ENCODE measurements at places on chromosomes 4 and X.

DNA sequence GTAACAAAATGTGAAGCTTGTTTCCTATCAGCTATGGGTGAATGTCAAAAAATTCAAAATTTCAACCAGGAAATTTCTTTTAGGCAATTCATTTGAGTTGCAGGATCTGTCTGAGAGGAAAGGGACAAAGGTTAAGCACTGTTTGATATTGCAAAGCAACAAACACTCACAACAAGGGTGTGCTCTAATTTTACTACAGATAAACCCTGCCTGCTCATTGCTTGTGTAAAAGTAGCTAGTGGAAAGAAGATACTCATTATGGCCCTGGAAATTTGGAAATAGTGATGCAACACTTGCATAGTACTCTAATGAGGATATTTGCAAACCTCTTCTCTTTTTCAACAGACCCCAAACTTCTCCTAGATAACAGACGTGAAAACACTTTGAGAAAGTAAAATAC is 27.1 kb downstream of the FAM47E start:
- no peak for DNase-seq

GRCh38 chr4:87530868-87531267 is 1.7 kb upstream of the SPARCL1 start:
- DNase-seq: no peak

- DNase-seq: no peak
Observed at GRCh38 chr4:145530662-145531061, 49.0 kb downstream of the SMAD1 start.

- no peak for DNase-seq
Observed at GRCh38 chr4:94653984-94654609, 103.7 kb upstream of the BMPR1B start.

- no peak for DNase-seq
Observed at GRCh38 chr4:896216-896615, 35.9 kb downstream of the GAK start.

- DNase-seq: no peak
Observed at GRCh38 chrX:12894074-12895030, 12.1 kb upstream of the TLR8 start.

DNA sequence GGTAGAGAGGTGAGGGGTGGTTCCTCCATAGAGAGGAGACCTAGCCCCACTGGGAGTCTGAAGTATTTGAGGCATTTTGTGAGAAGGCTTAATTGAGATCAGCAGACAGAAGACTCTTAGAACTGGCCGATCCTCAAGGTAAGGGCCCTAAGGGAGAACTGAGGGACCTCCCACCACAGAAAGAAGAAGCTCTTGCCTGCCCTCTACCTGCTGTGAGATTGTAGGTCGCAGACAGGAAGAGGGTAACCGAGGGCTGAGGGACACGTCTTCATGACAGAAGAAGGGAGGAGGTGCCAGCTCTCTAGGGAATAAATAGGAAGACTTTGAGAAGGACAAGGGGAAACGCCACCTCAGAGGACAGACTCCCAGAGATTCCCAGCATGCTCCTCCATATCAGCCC is 24.1 kb upstream of the MAGEC1 start:
- DNase-seq: no peak

- DNase-seq: peak; percentile 1
Observed at GRCh38 chr4:131764730-131765129, 1384.4 kb upstream of the PCDH10 start.

- DNase-seq: no peak
Observed at GRCh38 chr4:40231316-40231863, 34.6 kb downstream of the RHOH start.

DNA sequence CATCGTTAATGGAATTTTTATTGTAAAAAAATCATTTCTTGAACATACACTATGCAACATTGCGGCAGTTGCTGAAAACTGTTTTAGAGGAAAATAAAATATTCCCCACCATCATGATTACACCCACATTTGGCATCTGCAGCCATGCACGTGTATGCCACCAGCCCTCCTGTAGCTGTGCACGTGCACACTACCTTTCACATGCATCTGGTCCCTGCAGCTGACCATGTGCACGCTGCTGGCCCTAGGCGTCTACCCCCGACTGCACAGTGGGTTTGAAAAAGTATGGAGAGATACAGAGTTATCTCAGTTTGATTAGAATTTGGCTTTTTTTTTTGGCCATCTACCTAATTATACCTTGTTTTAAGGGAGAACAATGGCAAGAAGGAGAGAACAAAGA is 569.8 kb upstream of the IGFBP7 start:
- DNase-seq: no peak

DNA sequence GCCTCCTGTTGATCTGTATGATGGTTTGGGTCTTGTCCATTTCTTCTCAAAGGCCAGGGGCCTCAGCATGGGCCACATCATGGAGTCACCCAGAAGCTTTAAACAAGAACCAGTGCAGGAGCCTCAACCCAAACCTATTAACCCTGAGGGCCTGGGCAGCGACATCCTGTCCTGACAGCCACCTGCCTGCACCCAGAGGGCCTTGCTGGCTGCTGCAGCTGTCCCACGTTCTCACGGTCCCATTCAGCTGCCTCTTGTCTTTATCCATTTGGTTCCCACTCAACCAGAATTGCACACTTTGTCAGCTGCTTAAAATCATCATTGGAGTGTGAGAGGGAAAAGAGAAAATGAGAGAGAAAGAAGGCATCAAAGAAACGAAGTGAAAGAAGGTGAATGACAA is 21.6 kb downstream of the C4orf50 start:
- no peak for DNase-seq

DNA sequence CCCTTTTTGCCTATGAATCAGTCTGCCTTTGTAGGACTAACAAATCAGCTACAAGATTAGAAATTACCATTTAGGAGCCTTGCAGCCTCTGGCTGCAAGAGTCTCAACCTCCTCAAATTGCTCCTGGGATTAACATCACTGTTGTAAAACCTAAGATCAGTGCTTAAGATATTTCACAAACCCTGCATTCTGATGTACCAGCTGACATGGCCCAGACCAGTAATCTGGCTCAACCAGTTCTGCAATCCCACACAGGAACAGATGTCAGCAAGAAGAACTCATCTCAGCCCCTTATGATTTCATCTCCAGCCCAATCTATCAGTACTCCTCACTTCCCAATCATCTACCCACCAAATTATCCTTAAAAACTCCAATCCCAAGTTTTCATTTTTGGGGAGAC is 32.5 kb upstream of the AADAT start:
- DNase-seq: no peak

DNA sequence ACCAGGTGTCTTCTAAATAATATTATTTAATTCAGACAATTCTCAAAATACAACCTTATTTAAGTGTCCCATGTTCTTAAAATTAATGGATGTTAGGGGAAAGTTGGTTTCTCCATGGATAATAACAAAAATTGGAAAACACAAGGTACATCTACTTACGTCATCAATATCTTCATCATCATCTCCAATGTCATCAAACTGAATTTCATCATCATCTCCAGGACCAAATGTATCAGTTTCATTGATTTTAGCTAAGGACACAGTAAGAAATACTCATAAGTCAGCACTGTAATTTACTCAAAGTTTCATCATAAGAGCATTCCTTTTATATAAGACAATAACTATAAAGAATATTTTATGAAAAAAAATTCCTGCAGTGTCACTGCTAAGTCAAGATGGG is 11.3 kb downstream of the EIF1AX start:
- DNase-seq: no peak

- DNase-seq: no peak
Observed at GRCh38 chr4:154030746-154031145, 241.9 kb upstream of the SFRP2 start.

- no peak for DNase-seq
Observed at GRCh38 chr4:37441231-37442061, 196.9 kb downstream of the NWD2 start.

DNA sequence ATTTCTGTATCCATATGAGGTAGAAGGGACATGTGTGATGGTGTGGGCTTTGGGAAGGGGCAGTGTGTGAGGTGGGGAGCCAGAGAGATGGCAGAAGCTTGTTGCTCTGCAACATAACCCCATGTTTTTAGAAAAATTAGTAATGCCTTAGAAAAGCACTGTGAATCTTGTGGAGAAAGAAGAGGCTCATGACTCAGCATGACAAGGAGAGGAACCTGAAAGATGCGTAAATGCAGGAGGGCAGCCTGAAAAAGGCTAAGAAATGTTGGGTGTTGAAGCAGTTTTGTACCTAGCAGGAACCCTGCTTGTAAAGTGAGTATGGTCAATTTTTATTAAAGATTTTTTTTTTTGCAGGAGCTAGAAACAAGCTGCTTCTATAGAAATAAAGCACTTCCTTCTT is 59.8 kb downstream of the ARSJ start:
- no peak for DNase-seq

DNA sequence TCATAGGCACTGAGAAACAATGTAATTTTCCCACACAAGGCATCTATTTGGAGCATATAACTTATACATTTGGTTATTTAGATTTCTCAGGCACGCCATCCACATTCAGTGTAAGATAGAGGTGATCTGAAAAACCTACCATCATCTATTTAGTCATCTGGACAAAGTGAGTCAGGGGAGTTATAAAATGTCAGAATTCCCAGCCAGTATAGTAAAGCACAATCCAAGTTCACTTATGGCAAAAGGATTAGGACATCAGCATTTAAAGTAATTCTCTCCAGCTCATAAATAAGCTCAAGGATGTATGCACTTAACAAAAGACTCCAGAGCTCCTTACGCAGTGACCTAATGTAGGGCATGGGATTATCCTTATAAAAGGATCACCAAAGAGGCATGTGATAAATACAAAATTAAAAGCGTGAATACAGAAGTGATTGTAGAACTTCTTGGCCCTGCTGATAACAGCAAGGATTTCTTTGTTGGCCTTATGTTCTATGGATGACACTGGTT is 65.3 kb upstream of the DCLK2 start:
- DNase-seq: no peak

GRCh38 chr4:173531086-173531965 is 1.3 kb upstream of the HAND2 start:
- DNase-seq: no peak

DNA sequence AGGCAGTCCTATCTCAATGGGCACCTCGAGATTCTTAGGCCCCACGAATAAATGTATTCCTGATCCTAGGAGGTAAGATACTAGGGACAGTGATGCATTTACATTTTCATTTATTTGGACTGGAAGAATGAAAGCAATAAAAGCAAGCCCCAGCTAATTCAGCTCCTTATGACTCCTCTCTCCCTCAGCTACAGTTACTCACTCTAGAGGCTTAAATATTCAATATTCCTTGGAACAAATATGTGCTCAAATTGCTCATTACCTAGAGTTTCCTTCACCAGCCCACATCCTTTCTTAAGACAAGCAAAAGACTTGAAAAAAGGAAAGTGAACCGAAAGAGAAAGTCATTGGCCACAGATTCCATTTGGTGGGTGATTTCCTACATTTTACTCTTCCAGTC is 13.9 kb downstream of the PAGE2 start:
- no peak for DNase-seq

DNA sequence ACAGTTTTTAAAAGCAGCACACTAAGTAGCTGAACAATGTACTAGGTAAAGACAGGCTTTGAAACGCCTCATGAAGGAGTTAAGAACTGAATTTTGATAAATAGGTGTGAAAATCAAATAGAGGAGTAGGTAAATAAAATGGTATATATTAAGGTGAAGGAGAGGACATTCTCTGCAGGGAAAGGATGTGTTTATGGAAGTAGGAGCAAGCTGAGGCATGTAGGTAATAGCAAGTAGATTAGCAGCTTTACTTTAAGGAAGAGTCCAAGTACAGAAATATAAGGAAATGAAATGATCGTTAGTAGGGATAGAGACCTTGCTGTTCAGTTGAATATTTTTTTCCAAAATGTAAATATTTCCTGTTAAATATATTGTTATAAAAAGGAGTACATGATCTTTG is 12.5 kb downstream of the METAP1 start:
- DNase-seq: no peak

GRCh38 chr4:40613456-40613855 is 16.2 kb downstream of the RBM47 start:
- no peak for DNase-seq

- DNase-seq: no peak
Observed at GRCh38 chrX:41870719-41871151, 52.6 kb downstream of the CASK start.

DNA sequence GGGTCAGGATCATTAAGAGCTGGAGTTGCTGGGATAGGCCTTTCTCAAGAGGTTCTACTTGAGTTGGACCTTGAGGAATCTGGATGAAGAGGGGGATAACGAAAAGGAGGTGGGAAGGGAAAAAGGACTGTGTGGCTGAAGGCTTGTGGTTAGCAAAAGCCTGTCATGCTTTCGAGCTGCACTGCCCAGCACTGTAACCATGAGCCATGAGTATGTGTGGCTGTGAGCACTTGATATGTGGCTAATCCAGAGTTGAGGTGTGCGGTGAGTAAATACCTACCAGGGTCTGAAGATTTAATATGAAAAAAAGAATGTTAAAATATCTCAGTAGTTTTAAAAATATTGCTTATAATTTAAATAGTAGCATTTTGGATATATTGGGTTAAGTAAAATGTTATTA is 11.4 kb downstream of the TMEM165 start:
- DNase-seq: no peak

DNA sequence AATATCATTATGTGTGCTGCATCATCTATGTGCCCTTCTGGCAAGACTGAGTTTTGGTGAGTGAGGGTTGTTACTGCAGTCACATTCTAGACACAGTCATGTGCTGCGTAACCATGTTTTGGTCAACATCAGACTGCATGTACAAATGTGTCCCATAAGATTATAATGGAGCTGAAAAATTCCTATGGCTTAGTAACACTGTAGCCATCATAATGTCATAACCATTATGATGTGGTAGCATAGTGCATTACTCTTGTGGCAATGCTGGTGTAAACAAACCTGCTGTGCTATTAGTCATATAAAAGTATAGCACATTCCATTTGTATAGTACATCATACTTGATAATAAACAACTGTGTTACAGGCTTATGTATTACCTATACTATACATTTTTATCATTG is 198.1 kb upstream of the NUDT6 start:
- no peak for DNase-seq

- no peak for DNase-seq
Observed at GRCh38 chrX:106952988-106953387, 32.8 kb downstream of the CLDN2 start.

GRCh38 chr4:180811556-180811955 is 1431.6 kb upstream of the TENM3 start:
- no peak for DNase-seq

- DNase-seq: no peak
Observed at GRCh38 chr4:173057901-173058300, 110.7 kb upstream of the GALNT7 start.

GRCh38 chr4:66489783-66490452 is 819.6 kb upstream of the EPHA5 start:
- DNase-seq: no peak

- DNase-seq: no peak
Observed at GRCh38 chrX:155071694-155072280, 479 bp downstream of the BRCC3 start.

DNA sequence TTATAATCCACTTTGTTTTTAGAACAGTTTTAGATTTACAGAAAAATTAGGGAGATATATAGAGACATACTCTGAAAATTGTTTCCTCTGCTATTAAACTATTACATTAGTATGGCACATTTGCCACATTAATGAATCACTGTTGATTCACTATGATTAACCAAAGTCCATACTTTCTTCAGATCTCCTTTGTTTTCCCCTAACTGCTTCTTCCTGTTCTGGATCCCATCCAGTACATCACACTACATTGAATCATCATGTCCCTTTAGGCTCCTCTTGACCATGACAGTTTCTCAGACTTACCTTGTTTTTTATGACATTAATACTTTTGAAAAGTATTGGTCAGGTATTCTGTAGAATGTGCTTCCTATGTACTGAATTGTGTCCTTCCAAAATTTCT is 109.2 kb upstream of the EDNRA start:
- DNase-seq: no peak

All from GM06990 (cell line).